ENCODE measurements at places on chromosomes 2 and 18.

DNA sequence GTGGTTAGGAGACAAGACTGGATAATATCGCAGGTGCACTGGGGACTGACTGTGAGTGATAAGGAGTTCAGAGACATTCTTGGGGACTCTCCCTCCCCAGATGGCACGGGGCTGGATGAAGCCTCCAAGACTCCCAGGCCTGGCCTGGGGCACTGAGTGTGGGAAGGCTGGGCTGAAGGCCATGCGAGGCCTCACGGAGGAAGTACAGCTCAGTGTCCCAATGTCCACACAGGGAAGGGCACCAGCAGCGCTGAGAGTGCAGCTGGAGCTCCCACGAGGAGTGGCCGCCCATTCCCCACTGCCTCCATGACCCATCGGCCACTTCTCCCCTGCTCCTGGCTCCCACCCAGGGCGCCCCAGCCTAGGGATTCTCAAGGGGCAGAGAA is 6.5 kb downstream of the MFSD2B start:
- no peak for DNase-seq

DNA sequence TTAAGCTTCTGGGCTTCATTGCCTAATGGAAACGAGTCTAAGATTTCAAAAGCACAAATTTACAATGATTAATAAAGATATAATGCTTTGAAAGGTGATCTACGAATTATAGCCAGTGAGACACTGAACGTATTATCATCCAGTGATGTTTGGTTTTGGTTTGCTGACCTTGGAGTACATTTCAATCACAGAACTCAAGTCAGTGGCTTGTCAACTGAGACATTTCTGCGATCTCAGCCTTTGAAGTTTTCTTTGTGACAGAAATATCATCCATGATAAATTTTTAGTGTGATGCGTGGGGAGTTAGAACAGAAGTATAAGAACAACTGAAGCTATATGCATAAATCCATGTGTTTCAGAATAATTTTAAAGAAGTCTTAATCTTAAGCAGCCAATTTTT is 263.8 kb downstream of the TCF4 start:
- DNase-seq = no peak

- DNase-seq = no peak
Measured at GRCh38 chr2:67389286-67389685, 7.8 kb upstream of the ETAA1 start.

DNA sequence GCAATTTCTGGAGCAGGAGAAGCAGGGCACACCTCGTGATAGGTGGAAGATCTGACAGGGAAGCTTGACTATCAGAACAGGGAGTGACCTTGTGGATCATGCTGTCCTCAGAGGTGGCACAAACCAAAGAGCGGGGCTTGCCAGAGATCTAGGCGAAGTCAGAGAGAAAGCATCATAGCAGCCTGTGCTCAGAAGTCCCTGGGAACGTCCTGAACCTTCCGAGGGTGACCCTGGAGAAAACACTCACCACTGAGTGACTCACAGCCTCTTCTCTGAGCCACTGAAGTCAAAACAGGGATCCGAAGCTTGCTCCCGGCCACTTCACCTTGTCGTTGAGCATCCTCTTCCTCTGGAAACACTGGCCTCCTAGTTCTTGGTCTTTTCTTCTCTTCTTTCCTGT is 56.7 kb downstream of the IL1R2 start:
- no peak for DNase-seq

DNA sequence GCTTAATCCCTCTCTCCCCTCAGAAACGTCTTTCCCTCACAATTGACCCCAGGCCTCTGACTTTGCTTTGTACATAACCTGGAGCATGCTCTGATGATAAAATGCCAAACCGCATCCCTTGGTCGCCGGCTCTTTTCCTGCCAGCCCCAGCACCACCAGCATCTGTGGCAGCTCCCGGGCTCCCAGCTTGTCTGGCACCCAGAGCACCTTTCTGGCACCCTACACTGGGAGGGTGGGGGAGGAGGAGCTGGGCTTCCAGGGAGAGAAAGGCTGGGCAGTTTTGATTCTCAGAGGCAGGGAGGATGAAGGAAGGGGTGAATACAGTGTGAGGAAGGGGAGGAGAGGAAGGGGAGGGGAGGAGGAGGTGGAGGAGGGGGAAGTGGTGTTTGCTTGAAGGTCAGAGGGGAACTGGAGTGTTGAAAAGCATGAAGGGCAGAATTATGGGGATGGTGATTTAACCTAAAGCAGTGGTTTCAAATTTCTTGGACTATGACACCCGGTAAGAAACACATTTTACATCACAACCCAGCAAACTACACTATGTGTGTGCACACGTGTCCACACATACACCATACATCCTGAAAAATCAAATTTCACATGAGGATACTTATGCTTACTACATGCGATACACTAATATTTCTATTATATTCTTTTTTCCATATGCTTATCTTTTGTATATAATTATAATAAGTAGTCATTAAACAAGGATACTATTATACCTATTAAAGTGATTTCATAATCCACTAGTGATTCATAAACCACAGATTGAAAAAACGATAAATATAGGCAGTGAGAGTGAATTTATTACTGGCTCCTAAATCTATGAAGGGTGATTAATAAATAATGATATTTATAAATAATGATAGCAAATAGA is 30.0 kb upstream of the IGFBP2 start:
- DNase-seq = no peak

DNA sequence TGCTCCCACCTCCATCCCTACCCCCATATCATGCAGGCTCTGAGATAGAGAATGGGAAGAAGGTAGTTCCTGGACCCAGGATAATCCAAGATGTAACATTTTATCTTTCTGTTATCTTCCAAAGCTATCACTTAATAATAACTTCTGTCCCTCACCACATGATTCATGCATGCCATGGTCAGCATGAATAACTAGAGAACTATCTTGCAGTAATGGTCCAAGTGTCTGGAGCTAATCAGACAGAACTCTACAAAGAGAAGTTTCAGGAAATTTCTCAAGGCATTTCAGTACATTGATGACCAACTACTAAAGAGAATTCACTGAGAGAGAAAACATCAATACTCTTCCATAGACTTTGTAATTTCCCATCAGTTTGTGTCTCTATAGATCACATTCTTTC is 1469.7 kb upstream of the PIK3C3 start:
- DNase-seq = no peak

DNA sequence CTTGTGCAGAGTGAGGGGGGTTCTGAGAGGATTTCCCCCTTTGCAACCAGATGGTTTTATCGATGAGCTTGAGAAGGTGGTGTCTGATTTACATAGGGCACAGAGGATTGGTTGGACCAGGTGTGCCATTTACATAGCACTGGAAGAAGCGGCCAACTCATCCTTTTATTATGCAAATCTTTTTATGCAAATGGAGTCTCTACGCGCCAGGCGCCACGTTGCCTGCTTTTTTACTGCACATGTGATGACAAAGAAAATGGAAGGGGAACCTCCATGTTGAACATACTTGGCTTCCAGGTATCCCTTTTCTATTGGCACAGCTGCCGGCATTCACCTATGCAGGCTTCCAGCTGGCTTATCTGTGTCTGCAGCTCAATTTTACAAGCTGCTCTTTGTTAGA is 18.4 kb upstream of the TXNL4A start:
- no peak for DNase-seq

GRCh38 chr2:49042488-49042887 is 111.8 kb downstream of the FSHR start:
- no peak for DNase-seq

DNA sequence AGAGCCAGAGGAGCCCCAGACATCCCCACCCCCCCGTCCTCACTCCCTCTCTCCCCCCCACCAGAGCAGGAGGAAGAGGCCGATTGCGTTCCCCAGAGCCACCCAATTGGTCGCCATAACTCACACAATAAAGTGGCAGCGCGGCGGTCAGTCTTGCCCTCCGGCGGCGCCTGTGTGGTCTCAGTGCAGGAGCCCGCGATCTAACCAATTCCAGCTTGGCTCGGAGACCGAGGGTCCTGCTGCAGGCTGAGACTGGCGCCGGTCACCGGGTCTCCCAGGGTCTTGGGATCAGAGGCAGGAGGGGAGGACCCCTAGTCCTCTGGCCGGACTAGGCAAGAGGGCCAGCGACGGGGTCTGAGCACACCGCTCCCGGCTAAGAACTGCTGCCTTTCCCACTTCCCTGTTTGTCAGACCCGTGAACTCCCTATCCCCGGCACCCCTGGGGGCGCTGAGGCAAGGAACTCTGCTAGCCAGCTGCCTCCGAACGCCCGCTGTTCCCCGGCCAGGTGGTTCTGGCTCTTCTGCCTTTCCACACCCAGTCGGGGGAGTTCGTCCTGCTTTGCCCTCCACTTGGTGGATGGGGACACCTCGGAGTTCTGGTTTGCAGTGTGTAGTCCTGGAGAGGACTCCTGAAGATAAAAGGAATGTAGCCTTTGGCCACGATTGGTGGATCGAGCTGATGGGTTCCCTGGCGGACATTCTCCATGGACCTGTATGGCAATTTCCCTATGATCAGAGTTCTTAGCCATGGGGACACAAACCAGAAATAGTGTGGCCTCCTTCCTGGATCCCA is 1.0 kb upstream of the HOXD12 start:
- no peak for DNase-seq

- no peak for DNase-seq
Measured at GRCh38 chr2:13758412-13758811, 874.1 kb upstream of the LRATD1 start.

GRCh38 chr2:102273619-102274211 is 37.6 kb upstream of the IL1RL1 start:
- no peak for DNase-seq

DNA sequence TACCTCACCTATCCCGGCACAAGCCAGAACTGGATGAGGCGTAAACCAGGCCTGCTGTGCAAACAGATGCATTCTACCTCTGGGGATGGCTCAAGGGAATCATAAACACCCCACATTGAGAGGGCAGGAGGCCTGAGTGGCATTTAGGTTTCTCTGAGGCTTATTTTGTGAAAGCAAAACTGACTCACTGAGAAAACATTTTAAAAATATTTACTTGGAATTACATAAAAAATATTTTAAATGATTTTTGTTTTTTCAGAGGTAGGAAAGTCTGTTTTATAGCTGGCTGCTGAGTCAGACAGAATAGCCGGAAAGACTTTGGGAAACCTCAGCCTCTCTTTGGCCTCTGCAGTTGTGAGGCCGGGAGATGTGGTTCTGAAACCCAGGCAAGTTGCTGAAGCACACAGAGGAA is 244.1 kb downstream of the NCKAP5 start:
- DNase-seq = no peak

- DNase-seq = no peak
Measured at GRCh38 chr2:184452907-184453306, 145.4 kb upstream of the ZNF804A start.

- no peak for DNase-seq
Measured at GRCh38 chr18:37563931-37564392, 1.6 kb downstream of the CELF4 start.

GRCh38 chr2:62216113-62216512 is 20.2 kb downstream of the B3GNT2 start:
- DNase-seq = no peak

- DNase-seq = no peak
Measured at GRCh38 chr2:151808258-151809072, 19.8 kb downstream of the ARL5A start.

DNA sequence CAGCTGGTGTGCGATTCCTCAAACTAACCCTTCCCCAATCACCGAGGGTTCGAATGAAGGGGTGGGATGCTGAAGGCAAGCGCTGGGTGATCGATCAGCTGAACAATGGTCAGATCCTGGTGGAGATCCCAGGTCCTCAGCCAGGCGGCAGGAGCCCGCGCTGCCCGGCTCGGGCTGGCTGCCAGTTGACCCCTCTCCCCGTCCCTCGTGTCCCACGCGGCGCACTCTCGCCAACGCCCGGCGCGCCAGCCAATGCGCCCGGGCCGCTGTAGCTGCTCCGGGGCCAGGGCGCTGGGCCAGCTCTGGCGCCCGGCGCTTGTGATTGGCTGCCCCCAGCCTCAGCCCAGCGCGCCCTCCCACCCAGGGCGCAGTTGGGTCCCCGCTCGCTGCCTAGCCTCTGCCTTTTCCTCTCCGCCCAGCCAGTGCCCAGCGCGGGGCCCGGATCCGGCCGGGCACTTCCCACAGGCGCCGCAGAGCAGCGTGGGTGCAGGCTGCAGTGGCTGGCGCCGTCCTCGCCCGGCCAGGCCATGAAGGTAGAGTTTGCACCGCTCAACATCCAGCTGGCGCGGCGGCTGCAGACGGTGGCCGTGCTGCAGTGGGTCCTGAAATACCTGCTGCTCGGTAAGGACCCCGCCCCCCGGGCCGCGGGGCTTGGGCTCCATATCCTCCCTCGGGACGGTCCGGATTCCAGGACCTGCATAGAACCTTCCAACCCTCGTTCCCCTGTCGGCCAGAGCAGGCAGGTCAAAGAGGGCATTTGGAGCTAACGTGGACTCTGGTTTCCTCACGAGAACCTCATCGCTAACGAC is at the start of gene MOGAT1:
Gene MOGAT1, plus strand, starts transcription at position 400 of the 809 bp plus-strand sequence. Its CDS starts 128 bp downstream, at position 528.
- DNase-seq = no peak

GRCh38 chr2:69936906-69937305 is 22.0 kb downstream of the MXD1 start:
- DNase-seq = no peak

- DNase-seq = no peak
Measured at GRCh38 chr2:152942940-152943440, 224.6 kb downstream of the ARL6IP6 start.

GRCh38 chr2:112155331-112156151 is 17.4 kb downstream of the FBLN7 start:
- peak; percentile 27 for DNase-seq

- DNase-seq = no peak
Measured at GRCh38 chr2:80545420-80546210, 241.1 kb upstream of the LRRTM1 start.

DNA sequence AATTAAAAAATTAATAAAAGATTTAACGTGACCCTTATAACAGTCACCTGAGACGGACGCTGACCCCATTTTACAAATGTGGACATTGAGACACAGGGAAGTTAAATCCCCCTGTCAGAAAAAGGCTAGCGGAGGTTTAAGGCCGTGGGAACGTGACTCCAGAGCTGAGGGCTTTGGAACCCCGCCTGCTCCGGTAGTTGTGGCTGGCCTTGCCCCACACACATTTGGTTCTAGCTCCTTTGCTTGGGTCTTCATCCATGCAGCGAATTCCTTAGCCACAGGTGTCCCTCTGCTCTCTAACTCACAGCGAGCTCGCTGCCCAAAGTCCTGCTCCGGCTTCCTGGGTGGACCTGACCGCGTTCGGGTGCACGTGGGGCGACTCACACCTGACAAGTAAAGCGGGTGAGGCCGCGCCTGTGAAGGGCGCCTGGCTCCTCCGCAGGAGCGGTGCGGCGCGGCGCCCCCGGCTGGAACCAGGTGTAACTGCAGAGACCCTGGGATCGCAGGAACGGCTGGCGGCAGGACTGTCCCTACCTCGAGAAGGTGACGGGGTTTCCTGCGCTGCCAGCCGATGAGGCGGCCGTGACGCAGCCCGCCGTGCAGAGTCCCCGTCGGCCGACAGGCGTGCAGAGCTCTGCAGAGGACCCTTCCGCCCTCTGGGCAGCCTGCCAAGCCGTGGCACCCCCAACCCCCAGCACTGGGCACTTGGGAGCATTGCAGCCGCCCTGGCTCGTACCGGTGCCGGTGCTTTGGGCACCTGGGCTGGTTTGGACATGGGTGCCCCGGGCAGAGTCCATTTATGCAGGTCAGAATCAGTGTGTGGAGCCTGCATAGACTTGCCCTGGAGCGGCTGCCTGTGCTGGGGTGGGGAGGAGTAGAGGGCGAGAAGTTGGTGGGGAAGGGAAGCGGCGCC is 2.4 kb upstream of the PROC start:
- peak; percentile 84 for DNase-seq
